ENCODE measurements at places on chromosomes 1 and 21.

GRCh38 chr1:83571536-83571935, 427.4 kb downstream of the TTLL7 start:
- DNase-seq = no peak

DNA sequence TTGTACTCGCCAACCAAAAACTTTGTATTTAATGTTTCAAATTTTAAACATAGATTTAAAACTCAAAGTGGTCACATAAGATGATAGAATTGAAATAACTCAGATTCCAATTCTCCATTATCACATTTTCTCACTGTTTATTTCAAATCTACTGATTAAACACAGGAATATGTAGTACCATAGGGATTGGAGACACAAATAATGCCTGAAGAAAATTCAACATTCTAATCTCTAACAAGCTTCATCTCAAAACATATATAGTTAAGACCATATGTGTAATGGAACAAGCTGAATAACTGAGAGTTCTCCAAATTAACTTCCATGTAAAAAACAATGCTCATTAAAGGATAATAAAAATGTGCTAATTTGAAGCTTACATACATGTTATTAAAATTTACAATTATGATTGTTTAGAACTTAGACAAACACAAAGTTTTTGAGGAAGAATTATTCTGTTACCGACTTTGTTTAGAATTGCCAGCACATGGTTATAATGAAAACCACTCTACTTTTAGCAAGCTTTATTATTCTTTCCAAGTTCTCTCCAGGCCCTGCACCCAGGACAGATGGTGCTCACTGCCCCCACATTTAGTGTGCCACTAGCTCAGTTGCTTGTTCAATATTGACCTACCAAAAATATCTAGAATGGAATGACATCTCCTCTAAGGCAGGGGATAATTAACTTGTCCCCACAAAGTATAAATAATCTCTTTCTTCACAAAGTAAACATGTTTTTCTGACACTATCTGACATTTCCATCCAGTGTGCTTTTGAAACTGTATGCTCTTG, 467.2 kb downstream of the TTLL7 start:
- no peak for DNase-seq

DNA sequence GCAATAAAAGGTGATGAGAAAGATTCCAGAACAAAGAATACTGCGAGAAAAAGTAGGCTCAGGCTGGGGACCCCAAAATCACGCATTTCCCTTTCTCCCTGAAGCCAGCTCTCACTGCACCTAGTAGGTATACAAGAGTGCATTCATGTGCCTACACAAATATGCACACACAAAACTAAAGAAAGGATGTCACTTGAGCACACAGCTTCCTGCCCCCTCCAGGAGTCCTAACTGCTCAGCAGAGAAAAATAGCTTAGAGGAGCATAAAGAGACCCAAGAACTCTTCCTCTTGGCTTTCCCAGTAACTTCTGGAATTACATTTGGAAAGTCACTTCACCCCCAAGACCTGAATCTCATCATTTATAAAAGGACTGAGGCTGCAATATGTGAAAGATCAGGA, 38.0 kb downstream of the JAK1 start:
- no peak for DNase-seq

- no peak for DNase-seq
Observed at GRCh38 chr1:66270119-66270812, 263.7 kb upstream of the SGIP1 start.

DNA sequence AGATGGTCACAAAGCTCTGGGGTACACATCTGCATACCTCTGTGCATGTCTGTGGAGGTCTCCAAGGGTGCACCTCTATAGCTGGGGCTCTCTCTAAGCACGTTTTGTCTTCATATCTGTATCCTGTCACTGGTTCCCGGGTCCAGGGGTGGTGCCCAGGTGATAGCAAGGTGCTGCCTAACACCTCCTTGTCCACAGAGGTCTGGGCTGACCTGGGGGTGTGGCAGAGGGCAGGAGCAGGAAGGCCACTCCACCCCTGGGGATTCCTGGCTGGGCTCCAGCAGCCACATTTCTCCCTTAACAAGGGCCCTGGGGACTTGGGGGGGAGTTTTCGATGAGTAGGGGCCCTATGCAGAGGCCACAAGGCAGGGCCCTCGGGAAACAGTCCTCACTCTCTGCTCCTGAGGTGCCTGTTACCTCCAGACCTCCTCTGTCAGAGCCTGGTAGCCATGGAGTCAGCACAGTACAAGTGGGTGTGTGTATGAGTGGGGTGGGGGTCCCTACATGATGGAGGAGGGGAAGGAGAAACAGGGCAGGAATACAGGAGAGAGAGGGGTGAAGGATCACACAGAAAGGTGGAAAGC, 7.0 kb upstream of the CDCP2 start:
- no peak for DNase-seq

DNA sequence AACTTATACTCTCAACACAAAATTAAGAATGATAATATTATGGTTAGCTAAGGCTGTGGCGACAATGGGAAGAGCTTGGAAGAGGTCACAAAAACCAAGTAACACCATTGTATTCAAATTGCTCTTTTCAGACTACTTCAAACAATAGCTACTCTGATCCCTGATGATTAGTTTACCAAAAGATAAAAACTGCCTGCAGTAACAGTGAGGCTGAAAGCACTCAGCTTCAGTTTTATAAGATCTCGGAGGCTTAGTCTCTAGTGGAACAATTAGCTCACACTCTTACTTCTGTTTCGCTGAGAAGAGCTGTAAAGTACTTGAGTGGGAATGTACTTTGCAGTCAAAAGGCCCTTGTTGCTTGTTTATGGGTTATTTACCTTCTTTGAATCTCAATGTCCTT, 278.5 kb downstream of the LRRC7 start:
- DNase-seq = no peak

GRCh38 chr1:43978264-43978550, 803 bp upstream of the B4GALT2 start:
- DNase-seq = no peak

GRCh38 chr1:22717037-22717760, 6.6 kb downstream of the EPHB2 start:
- DNase-seq = no peak

- no peak for DNase-seq
Observed at GRCh38 chr1:68347415-68347814, 102.3 kb downstream of the RPE65 start.

DNA sequence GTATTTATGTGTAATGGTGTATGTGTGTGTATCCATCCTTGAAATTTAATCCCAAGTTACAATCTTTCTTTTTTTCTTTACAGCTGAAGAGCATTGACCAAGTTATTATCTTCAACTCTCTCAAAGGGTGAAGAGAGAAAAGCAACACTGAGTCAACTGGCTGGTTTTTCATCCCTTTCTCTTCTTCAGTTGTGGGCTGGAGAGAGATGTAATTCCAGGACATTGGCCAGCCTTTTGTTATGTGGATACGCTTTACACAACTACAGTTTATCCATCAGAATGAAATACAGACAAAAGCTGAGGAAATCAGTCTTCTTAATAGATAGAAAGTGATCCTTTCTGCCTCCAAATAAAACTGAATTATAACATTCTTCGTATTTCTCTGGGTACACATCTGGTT, 357.0 kb upstream of the NCAM2 start:
- no peak for DNase-seq
